Stimulated activated CD8-positive, alpha-beta memory T cell treated with anti-CD3 and anti-CD28 coated beads, Interleukin-7, amount 100 ng/mL, for 1 hour (primary cell): ENCODE measurements at places on chromosomes 7 and 10.

- no peak for DNase-seq
Measured at GRCh38 chr7:130127821-130128317, 57.5 kb downstream of the KLHDC10 start.

GRCh38 chr7:75739796-75740672 is 1.3 kb upstream of the HIP1 start:
- no peak for DNase-seq

GRCh38 chr7:98133621-98134303 is 27.1 kb downstream of the LMTK2 start:
- no peak for DNase-seq

- no peak for DNase-seq
Measured at GRCh38 chr7:122166740-122167139, 22.7 kb upstream of the AASS start.

GRCh38 chr7:139034855-139035585 is 822 bp downstream of the ZC3HAV1L start:
- DNase-seq: no peak
